ENCODE measurements at places on chromosomes 13 and 19.
A peak's percentile ranks its signal among the peaks of the same experiment; 100 is the strongest.

GRCh38 chr13:43364210-43365038, 341.0 kb downstream of the DNAJC15 start:
- DNase-seq, result peak; percentile 88

DNA sequence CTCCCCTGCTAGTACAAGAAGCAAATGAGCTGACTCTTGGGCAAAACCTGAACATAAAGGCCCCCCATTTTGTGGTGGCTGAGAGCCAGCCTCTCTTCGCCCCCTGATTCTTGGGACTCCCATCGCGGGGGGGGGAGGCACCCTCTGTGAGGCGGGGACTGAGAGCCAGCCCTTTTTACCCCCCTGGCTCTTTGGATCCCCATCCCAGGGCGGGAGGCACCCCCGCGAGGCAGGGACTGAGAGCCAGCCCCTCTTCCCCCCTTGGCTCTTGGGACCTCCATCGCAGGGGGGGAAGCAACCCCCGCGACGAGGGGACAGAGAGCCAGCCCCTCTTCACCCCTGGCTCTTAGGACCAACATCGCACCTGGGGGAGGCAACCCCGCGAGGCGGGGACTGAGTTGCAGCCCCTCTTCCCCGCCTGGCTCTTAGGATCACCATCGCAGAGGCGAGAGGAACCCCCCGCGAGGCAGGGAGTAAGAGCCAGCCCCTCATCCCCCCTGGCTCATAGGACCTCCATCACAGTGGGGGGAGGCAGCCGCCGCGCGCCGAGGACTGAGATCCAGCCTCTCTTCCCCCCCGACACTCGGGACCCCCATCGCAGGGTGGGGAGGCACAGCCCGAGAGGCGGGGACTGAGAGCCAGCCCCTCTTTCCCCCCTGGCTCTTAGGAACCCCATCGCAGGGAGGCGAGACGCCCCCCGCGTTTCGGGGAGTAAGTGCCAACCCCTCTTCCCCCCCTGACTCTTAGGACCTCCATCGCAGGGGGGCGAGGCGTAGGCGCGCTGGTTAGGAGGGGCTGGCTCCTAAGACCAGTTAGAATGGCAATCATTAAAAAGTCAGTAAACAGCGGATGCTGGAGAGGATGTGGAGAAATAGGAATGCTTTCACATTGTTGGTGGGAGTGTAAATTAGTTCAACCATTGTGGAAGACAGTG, 2428.4 kb upstream of the PCDH20 start:
- DNase-seq, result no peak

- DNase-seq, result no peak
Measured at GRCh38 chr13:80501556-80501955, 160.6 kb upstream of the SPRY2 start.

- no peak for DNase-seq
Measured at GRCh38 chr13:43150369-43151207, 127.2 kb downstream of the DNAJC15 start.

GRCh38 chr19:48683349-48683748, 10.5 kb upstream of the NTN5 start:
- peak; percentile 31 for DNase-seq

GRCh38 chr19:28330831-28331230, 882.1 kb downstream of the UQCRFS1 start:
- DNase-seq, result peak; percentile 71

DNA sequence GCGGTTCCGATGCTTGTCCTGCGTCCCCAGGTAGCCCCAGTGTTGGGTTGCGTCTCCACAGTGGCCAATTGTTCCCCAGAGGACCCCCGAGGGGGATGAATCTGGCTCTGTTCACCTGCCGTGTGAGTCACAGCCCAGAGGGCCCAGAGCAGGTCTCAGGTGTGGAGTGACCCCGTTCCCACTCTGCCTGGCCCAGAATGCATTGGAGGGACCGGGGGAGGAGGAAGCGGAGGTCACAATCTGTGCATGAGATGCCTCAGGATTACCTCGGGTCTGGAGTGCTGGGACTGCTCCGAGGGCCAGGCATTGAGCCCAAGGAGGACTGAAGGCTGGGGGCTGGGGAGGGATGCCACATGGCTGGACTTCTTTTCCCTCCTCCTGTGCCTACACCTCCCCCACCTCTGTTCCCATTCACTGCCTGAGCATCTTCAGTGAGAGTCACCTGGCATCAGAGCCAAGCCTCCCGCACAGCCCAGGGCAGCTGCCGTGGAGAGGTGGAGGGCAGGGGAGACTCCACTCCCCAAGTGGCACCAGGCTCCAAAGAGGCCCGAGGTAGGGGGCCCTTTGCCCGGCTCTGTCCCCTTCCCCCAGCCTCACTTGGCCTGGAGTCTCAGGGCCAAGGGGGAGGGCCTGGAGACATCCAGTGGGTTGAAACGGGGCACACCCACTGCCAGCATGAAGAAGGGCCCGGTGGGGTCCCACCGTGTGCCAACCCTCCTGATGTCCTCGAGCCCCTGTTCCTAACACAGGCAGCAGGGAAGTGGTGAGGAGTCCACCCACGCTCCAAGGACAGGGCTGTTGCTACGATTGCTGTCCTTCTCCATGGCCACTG, 81.1 kb downstream of the CHST8 start:
- DNase-seq, result no peak

GRCh38 chr13:99335603-99336002, 28.4 kb upstream of the GPR183 start:
- no peak for DNase-seq

- DNase-seq, result peak; percentile 90
Measured at GRCh38 chr13:79775830-79776229, 294.9 kb downstream of the NDFIP2 start.

GRCh38 chr19:7699417-7700401, 2.2 kb downstream of the FCER2 start:
- DNase-seq, result peak; percentile 20

- no peak for DNase-seq
Measured at GRCh38 chr19:49387936-49388372, at the start of gene KASH5. TSS of gene KASH5 (plus strand) at chr19:49388249. CDS start at chr19:49390884, 2,635 bp downstream.

DNA sequence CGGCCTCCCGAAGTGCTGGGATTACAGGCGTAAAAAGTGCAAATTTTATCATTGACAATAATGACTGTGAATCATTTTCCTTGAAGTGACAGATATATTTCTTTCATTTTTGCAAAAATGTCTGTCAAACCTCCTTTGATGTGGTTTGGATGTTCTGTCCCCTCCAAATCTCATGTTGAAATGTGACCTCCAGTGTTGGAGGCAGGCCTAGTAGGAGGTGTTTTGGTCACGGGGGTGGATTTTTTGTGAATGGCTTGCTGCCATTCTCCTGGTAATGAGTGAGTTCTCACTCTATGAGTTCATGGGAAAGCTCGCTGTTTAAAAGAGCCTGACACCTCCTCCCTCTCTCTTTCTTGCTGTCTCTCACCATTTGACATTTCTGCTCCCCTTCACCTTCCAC, 5.5 kb upstream of the SLC1A6 start:
- DNase-seq, result no peak

DNA sequence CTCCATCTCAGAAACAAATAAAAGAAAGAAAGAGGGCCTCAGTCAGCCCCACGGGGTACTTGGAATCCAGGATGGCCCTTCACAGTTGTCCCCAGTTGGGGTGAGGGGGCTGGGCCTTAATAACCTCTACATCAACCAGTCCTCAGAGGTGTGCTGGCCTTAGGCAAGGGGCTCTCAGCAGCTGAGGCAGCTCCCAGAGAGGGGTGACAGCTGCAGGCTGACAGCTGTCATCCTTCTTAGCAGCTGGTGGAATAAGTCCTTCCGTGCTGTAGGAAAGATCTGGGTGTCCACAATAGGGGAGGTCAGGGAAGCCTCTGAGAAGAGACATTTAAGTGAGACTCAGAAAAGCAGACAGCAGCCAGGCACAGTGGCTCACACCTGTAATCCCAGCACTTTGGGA, 7.4 kb downstream of the BCAM start:
- no peak for DNase-seq

GRCh38 chr13:72004784-72005374, 137.9 kb upstream of the DACH1 start:
- DNase-seq, result no peak

DNA sequence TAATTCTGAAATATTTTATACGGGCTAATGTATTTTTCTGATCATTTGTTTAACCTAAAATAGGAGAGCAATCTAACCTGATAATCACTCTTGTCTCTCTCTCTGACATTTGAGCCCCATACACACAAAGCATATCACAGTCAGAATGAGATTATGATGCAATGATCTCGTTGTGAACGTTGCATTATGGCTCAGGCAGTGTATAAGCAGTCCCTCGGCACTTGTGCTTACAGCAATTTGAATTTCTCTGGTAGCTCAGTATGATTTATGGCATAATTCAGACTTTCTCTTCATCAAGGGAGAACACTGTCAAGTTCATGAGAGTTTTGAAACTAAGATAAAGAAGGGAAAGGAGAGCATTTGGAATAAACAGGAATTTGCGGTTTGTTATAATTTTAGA, 256.1 kb downstream of the DACH1 start:
- no peak for DNase-seq

DNA sequence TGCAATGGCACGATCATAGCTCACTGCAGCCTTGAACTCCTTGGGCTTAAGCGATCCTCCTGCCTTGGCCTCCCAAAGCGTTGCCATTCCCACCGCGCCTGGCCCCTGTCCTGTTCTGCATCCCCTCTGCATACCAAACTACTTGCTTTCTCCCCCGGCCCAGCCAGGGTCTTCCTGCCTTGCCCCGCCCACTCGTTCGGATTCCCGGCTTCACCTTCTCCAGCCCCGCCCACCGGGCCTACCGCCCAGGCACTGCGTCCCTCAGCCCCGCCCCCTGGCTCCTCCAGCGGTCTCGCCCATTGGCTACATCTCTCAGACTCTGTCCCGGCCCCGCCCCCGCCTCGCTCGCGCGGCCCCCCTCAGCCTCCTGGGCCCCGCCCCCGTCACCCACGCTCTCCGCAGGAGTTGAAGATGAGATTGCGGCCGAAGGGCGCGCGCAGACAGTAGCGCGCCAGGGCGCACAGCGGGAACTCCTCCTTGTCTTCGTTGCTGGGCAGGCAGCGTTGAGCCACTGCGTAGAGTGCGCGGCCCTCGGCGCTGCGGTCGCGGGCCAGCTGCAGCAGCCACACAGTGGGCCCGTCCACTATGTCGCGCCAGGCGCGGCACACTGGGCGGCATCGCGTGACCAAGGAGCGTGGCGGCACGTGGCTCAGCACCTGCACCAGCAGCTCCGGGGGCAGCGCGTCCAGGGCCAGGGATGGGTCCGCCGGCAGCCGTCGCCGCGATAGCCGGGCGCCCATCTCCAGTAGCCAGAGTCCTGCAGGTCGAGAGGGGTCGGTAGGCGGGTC, 19.0 kb downstream of the MRPS12 start:
- peak; percentile 22 for DNase-seq

- DNase-seq, result no peak
Measured at GRCh38 chr13:99014522-99014921, 36.7 kb upstream of the DOCK9 start.

- peak; percentile 55 for DNase-seq
Measured at GRCh38 chr19:29263305-29264135, 50.6 kb upstream of the UQCRFS1 start.

- no peak for DNase-seq
Measured at GRCh38 chr13:57878291-57878690, 246.7 kb downstream of the PCDH17 start.

GRCh38 chr13:101289764-101290163, 126.5 kb downstream of the NALCN start:
- DNase-seq, result peak; percentile 10

DNA sequence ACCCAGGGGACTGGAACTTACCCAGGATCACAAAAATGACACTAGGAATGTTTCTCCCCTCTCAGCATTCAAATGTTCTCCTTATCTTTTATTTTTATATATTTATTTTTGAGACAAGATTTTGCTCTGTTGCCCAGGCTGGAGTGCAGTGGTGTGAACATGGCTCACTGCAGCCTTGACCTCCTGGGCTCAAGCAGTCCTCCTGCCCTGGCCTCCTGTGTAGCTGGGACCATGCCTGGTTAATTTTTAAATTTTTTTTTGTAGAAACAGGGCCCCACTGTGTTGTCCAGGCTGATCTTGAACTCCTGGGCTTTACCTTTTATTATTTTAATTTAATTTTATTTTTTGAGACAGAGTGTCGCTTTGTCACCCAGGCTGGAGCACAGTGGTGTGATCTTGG, 108.2 kb downstream of the PCCA start:
- no peak for DNase-seq

- DNase-seq, result no peak
Measured at GRCh38 chr19:58022283-58022660, 11.6 kb upstream of the ZSCAN1 start.

DNA sequence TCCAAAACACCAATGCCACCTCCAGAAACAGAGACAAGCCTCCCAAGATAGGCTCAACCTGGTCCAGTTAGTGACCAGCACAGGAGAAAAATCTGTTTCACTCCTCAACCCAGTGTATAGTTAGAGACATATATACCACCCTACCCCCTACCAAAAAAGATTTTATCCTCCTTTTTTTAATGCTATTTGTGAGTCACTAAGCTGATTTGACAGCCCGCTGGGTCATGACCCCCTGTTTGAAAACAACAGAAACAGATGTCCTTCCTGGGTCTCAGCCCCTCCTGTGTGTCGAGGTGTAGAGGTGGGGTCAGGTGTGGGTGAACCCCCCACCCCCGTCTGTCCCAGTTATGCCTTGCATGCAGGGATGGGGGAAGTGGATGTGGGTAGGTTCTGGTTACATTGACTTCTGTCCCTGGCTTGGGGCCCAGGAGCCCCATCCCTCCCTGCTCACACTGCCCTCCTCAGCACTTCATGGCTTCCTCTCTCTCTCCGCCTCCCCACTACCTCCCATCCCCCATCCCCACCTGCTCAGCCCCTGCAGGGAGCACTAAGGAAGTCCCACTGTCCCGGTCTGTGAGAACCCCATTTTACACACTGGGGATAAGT, 14.0 kb upstream of the TOMM40 start:
- no peak for DNase-seq

DNA sequence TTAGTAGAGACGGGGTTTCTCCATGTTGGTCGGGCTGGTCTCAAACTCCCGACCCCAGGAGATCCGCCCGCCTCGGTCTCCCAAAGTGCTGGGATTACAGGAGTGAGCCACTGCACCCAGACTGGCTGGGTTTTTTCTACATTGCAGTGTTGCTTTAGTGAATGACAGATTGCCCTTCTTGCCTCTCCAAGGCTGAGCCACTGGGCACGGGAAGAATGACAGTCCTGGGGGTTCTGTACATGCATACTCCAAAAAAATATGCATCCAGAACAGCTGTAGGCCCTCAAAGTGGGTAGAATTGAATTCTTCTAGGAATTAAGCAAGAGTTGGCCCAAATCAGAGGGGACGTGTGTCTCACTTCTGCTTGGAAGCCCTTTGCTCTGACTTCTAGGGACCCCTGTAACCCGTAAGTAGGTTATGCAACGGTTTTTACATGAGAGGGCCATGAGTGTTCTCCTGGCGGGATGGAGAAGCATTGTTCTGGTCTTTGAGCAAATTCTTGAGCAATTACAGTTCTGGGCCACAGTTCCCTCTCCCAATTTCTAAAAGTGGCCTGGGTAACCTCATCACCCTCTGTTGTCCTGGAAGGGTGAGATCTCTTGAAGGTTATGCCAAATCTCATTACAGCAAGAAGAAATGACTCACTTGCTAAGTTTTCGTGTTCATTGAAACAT, 3.6 kb downstream of the ACTN4 start:
- peak; percentile 99 for DNase-seq
